Cerebellar nuclear complex (tissue), 1 donor: ENCODE measurements at places on chromosomes 2 and 18.

GRCh38 chr2:69975136-69975852, 13.9 kb upstream of the ASPRV1 start:
- no peak for DNase-seq

GRCh38 chr2:48272199-48272598, 257.8 kb upstream of the STON1 start:
- no peak for DNase-seq

DNA sequence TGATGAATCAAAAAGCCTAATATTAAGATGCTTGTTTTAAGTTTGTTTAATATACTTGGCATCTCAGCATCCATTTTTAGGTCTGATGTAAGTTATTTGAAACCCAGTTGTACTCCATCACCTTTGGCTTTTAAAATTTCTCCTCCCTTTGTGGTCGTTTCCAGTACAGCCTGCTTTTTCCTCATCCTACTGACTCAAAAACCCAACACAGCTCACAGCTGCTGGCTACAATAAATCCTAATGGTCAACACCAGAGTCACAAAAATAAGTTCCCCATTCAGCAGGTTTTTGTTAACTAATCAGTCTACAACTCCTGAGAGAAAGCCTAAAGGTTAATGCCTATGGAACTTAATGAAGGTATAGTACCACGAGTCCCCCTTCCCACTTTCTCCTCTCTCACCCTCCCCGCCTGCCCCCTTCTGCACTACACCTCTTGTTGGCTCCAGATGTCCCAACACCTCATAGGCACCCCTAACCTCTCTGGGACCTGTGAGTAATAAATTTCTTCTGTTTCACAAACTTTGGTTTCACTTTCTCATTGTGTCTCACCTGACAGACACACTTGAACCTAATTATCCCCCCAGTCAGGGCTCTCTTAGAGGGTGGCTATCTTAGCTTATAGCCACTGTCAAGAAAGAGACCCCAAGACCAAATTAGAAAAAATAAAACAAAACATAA, 148.6 kb downstream of the GALNT1 start:
- no peak for DNase-seq

GRCh38 chr2:166764216-166764615, 124.1 kb upstream of the XIRP2 start:
- DNase-seq, result no peak

GRCh38 chr18:29780816-29781215, 1261.7 kb downstream of the DSC3 start:
- no peak for DNase-seq

- no peak for DNase-seq
These were observed 88.5 kb downstream of the TWIST2 start for GRCh38 chr2:238936162-238937052.

DNA sequence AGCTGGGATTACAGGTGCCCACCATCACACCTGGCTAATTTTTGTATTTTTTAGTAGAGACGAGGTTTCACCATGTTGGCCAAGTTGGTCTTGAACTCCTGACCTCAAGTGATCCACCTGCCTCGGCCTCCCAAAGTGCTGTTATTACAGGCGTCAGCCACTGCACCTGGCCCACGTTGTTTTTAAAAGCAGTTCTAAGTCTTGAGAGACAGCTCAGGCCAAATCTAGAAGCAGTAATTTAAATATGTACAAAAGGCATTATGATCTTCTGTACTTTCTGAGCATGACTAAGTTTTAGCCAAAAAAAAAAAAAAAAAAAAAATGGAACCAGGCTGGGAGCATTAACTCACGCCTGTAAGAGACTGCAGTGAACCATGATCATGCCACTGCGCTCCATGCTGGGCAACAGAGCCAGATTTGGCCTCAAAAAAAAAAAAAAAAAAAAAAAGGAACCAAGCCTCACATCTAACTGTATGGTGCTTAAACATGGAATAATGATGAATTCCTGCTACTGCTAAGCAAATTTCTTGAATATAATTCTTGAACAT, 4.0 kb downstream of the ABHD3 start:
- DNase-seq, result no peak

GRCh38 chr2:136162438-136162837, 44.5 kb upstream of the CXCR4 start:
- no peak for DNase-seq

GRCh38 chr2:197954328-197954727, 149.9 kb downstream of the PLCL1 start:
- DNase-seq, result no peak
